Stromal cell of bone marrow (primary cell): ENCODE measurements at places on chromosomes 3 and 15.

DNA sequence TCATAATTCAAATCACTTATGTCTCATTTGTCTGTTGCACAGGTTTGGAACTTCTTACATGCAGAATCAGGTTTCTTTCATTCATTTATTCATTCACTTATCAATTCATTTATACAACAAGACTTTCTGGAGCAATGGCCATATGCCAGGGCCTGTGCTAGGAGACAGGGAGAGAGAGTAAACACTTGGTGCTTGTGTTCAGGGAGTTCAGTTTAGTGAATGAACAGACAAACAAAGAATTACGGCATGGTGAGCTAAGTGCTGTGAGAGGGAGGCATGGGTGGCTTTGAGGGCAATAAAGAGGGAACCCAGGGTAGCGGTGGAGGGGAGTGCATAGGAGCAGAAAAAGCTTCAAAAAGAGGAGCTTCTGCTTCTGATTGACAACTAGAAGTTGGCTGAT is 8.5 kb upstream of the IREB2 start:
- DNase-seq, result no peak

GRCh38 chr15:79989682-79990081 is 18.7 kb upstream of the BCL2A1 start:
- no peak for DNase-seq

DNA sequence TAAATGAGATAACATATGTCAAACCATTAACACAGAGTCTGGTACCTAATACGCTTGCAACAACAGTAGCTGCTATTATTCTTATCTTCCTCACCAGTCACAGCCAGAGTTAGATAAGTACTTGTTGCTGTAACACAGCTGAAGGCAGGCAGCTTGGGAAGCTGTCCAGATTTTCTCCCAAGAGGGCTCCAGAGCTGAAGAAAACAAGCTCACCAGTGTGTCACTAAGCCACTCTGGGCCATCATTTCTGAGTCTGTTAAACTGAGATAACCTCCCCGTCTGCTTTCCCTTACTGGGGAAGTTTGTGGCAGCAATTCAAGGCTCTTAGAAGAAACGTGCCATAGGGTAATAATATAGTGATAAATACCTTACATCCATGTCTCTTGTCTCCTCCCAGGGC is 226.3 kb downstream of the TAFA4 start:
- DNase-seq, result no peak

DNA sequence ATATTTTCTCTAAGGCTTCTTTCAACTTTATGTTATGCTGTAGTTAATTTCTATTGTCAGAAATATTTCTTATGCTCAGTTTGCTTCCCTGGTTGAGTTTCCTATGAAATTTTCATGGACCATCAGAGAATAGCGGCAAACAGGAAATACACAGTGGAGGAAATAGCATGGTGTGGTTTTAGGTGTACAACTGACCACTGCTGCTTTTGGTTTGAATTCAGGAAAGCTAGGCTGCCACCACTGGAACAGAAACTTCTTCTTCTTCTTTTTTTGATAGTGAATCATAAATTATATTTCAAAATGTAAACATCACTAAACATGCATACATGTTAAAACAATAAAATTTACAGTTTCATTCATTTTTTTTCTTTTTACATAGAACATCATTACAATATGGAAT is 316.6 kb upstream of the TGFBR2 start:
- no peak for DNase-seq

GRCh38 chr15:22845289-22845900 is 6.9 kb downstream of the NIPA2 start:
- no peak for DNase-seq
